Nasal cavity respiratory epithelium epithelial cell of viscerocranial mucosa (primary cell): ENCODE measurements at places on chromosomes 4 and X. TPM values are rescaled to one million over a fixed set of nuclear protein-coding genes. Genes with fewer than 3 reads are reported as not detected.

TRIM61 gene
- 0.64 and 1.0 TPM in 2 replicates for total RNA-seq

SH3RF1 gene
- 18.8 and 19.9 TPM in 2 replicates for total RNA-seq

ASMT gene
- not detected in 2 replicates for total RNA-seq

IL15 gene
- 0.34 and 4.5 TPM in 2 replicates for total RNA-seq

PDE5A gene
- 6.5 and 9.5 TPM in 2 replicates for total RNA-seq
